GM03348 (cell line): ENCODE measurements at places on chromosomes 1 and 21.
A peak's percentile ranks its signal among the peaks of the same experiment; 100 is the strongest.

GRCh38 chr1:206002871-206003801 is at the start of gene RAB7B:
TSS of gene RAB7B (minus strand) at chr1:206003395. CDS start at chr1:205994135, 9,260 bp downstream.
- peak; percentile 90 for DNase-seq

- DNase-seq = peak; percentile 63
Observed at GRCh38 chr1:38026592-38027200, 14.2 kb downstream of the UTP11 start.

GRCh38 chr1:237181743-237182317 is 139.8 kb downstream of the RYR2 start:
- DNase-seq = no peak

DNA sequence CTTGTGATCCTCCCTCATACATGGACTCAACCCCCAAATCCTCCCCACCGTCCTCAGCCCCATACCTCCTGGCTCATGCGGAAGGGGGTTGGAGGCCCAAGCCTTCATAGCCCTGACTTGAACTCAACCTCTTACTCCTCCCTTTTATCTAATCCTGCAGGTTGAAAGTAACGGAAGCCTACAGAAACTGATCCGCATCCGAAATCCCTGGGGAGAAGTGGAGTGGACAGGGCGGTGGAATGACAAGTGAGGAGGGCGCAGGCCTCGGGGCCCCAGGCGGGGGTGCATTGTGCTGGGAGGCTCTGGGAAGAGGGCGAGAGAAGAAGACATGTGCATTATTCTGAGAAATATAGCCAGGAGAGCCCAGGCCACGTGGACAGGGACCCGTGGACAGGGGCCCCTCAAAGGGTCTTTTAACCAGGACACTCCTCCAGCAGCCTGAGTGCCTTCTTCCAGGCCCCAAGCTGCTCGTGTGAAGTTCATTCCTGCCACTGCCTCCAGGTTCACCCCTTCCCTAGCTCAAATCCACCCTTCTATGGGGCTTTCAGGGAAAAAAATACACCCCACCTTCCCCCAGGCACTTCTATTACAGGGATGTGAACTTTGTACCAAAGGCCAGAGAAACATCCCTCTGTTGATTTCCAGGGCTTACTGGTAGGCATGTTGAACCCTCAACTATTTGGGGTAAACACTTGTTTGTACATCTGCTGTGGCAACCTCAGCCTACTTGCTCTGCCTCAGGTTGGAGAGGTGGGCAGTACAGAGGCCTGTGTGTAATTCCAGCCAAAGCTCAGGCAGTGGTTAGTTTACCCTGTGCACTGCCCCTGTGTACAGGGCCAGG is 38.6 kb downstream of the CAPN2 start:
- no peak for DNase-seq

- no peak for DNase-seq
Observed at GRCh38 chr1:156590326-156591180, 1.0 kb upstream of the NAXE start.

- no peak for DNase-seq
Observed at GRCh38 chr1:180228648-180229482, 1.2 kb upstream of the LHX4 start.

DNA sequence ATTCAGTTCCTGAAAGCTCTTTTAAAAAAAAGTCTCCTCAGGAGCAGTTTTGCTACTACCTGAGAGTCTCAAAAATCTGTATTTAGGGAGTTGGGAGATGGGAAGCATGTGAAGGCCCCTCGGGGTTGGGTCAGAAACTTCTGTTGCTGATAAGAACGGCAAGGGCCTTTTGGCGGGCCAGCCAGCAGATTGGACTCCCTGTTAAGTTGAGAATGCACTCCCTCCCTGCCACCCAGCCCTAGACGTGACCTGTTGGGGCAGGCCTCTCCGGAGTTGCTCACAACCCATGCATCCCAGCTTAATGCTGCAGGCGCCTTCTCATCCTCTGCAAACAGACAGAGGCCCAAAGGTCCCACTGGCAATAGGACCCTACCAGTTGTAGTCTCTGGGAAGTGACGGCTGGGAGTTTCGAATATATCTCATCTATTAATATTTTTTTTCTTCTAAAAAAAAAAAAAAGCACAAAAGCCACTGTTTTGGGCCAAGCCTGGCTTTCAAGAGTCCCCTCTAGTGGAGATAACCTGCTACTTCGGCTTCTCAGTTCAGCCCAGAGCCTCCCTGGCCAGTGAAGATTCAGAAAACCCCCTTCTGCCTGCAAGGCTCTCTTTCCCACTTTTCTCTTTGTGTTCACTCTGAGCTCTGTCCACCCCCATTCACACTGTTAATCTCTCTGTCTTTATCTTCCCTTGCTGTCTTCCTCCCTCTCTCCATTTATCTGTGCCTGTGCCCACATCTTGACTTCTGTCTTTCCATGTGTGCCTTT is 5.3 kb downstream of the PLXNA2 start:
- DNase-seq = peak; percentile 80

- DNase-seq = no peak
Observed at GRCh38 chr1:15756143-15757015, 2.2 kb upstream of the FBLIM1 start.

DNA sequence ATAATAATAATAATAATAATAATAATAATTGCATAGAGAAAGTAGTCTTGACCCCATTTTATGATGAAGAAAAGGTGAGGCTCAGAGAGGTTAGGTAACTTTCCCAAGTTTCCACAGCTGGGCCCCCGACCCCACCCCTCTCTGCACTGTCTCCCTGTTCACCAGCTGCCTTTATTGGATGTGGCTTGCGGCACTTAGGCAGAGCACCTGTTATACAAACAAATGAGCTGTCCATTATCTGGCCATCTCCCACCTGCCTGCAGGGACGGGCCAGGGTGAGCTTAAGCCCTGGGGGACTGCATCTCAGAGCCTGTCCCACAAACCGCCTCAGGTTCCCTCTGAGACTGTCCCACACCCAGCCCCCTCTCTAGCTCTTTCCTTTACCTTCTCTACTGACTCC is 10.1 kb upstream of the EFNA1 start:
- no peak for DNase-seq

DNA sequence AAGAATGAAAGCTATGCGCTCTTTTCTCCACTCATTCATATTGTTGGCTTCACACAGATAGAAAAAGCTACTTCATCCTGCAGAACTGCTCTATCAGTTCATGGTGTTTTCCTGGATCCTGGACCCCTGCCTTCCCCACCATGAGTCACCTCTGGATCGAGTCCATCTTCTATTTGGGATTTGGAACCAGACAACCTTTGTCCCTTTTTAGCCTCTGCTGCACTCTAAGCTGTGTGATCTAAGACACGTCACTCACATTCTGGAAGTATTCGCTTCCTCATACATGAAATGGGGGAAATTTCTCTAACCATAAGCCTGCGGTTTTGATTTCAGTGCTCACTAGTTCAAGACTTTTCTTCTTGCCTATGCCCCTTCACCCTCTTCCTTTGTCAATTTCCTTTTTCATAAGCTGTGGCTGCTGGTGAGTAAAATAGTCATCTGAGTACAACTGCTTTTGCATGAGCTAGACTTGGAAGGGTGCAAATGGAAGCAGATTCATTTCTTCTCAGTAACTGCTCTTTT is 14.1 kb upstream of the DEGS1 start:
- DNase-seq = peak; percentile 64

- no peak for DNase-seq
Observed at GRCh38 chr1:39134768-39135333, 69.6 kb upstream of the MACF1 start.

DNA sequence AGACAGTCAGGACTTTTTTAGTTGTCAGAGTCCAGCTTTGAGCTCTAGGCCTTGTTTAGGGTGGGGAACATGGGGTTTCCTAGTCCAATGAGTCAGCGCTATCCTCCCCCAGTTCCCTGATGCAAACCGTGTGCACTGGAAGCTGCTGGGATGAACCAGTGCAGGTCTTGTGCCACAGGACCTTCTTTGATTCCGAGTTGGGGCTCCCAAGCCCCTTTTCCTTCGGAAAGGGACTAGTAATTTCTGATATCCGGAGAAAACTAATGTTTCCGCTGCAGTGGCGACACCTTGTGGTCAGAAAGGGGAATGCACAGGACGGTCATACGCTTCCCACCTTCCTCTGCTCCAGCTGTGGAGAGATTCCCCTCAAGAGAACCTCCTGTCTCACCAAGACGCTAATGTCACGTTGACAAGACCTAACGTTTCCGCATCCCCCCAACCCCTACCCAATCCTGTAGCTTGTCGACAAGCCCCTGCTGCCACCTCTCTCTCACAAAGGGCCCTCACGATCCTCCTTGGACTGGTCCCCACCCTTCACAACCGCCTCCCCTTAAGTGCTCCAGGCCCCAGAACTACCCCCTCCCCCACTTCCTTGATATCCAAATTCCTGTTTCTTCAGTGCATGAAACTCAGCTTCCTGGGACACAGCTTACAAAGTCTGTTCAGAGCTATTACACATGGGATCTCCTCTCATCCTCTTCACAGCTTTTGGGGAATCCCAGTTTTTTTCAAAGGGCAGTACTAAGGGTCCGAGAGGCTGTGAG is 30.9 kb downstream of the GPA33 start:
- DNase-seq = peak; percentile 79

DNA sequence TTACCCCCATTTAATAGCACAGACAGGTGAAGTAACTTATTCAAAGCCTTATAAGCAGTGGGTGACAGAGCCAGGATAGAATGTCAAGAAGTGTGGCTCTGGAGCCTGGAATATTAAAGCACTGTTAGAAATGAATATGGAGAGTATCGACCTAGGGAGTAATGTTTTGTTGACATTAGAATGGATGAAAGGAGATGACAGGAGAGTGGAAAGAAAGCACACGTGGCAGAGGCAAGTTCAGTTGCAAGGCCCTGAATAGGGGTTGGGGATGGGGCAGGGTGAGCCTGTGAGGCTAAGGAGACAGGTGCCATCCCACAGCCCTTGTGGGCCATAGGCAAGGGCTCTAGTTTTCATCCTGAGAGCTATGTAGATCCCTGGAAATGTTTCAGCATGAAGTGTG is 125.5 kb upstream of the PLXNA2 start:
- no peak for DNase-seq

DNA sequence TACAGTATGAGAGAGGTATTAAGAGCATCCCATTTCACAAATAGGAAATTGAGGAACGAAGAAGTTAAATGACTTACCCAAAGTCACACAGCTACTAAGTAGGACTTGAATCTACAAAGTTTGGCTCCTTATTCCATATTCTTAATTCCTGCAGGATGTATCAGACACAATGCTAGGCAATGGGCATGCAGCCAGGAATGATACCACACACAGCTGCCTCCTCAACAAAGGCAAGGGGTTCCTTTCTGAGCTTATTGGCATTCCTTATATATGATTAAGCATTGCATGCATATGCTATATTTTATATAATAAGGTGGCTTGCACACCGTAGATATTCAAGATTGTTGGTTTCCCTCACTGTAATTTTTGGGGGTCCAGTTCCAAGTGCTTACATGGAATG is 34.2 kb upstream of the JUN start:
- peak; percentile 44 for DNase-seq

DNA sequence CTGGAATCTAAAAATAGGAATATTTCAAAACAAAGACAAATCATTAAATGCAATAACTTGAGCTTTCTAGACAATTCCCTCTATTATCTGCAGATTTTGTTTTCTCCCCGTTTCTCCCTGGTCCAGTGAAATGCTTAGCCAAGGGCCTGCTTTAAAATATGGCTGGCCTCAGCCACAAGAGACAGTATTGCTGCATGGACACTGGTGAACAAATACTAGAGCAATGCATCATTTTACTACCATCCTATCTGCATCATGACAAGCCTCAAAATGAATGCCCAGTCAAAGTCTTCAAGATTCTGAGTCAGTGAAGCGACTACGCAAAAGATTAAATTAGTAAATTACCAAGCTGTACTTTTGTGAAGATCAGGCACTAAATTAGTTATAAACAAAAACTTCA is 80.5 kb downstream of the ENAH start:
- DNase-seq = peak; percentile 62

DNA sequence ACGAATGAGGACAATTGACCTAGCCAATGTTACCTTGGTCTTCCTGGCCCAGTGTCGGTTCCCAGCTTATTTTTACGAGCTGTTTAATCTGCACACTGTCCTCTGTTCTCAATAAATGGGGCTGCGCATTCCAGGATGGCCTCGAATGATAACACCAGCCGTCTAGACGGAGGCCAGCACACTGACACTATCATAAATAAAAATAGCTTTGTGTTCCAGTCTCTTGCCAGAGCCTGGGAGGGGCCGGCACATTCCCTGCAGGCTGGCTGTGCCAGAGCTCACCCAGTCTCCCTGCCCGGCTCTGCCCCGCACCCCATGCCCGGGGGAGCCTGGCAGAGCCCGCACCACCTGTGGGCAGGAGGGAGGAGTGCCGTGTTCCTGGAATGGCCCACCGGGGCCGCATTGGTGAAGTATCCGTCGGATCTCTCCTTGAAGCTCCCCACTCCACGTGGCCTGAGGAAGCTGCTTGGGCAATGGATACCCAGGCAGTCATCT is 92.1 kb downstream of the SPSB1 start:
- DNase-seq = peak; percentile 68

DNA sequence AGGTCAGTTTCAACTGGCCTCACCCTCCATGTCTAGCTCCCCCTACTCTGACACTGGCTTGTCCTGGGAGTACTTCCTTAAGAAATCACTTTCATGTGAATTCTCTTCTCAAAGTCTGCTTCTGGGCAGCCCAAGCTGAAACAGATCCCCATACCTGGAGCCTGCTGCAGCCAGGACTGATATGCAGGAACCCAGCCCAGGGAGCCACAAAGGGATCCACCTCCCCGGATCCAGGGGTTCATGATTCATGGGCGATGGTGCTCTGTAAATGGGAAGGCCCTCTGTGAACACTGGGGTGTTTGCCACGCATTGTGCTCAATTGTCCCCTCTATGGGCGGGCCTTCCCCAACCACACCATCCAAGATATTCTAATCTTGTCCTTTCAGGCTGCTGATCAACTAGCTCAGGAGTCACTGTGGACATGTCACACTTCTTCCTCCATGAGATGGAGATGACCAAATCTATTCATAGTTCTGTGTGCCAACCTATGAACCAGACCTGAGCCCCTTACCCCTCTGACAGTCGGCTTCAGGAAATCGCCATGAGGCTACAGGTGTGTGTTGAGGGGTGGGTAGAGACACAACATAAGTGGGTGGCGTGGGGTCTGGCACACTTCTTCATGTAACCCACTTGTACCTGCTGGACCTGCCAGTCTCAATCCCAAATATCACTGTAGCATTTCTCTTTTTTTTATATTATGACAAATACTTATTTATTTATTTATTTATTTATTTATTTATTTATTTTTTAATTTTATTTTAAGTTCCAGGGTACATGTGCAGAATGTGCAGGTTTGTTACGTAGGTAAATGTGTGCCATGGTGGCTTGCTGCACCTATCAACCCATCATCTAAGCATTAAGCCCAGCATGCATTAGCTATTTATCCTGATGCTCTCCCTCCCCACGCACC is 41.8 kb downstream of the RUNX3 start:
- DNase-seq = no peak

- DNase-seq = no peak
Observed at GRCh38 chr1:248817065-248817464, 8.7 kb downstream of the SH3BP5L start.

DNA sequence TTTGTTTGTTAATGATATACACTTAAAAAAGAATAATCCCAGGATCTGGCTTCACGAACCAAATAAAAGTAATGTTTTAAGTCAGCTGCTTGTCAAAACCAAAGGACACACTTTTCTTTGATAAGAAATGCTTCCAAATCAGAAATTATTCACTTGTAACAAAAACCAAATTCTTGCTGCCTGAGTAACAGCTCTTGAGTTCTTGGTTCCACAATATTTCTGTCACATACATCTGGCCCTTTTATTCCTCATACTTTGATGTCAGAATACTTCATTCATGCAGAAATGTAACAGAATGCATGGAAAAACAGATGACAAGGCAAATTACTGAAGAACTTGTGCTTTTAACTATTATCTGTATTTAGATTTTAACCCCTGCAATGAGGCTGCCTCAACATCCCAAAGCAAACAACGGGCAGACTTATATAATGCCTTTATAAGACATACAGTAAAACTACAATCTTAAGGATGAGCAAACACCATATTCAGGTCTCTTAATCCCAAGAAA is 1.5 kb downstream of the VAMP4 start:
- no peak for DNase-seq
